Activated B cell treated with CpG ODN at 0.5 μM for 24 hours (primary cell): ENCODE measurements at places on chromosomes 2 and 18. TPM values are rescaled to one million over a fixed set of nuclear protein-coding genes. Genes with fewer than 3 reads are reported as not detected.

- no peaks in the 10 kb centered on the region for H3K4me1 ChIP-seq
- no peaks in the 10 kb centered on the region for H3K36me3 ChIP-seq
- H3K27ac ChIP-seq: no peak overlapping the region
- no peaks in the 10 kb centered on the region for H3K27me3 ChIP-seq
Measured at GRCh38 chr18:68221111-68221724, 493.7 kb downstream of the TMX3 start.

- H3K27ac ChIP-seq: no peak overlapping the region
- H3K4me1 ChIP-seq: no peaks in the 10 kb centered on the region
- peaks cover 18% of the 10 kb centered on the region for H3K27me3 ChIP-seq
- no peak overlapping the region for H3K4me3 ChIP-seq
- DNase-seq: no peak
Measured at GRCh38 chr2:133264989-133265401, 303.3 kb downstream of the NCKAP5 start.

DNA sequence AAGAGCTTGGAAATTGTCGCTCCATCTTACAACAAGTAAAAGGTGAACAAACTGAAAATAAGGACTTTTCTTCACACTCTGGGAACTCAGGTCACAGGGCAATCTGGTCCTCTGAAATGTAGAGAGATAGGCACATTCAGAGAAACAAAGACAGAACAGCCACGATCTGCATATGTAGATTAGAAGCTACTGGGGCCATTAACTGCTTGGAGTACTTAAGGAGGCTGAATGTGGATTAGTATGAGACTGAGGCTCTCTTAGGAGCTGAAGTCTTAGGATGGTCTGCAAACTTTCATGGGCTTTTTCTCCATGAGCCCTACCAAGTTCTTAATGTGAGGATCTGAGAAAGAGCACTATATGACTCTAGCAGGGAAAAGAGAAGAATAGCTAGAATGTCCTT is 265.3 kb upstream of the NXPH2 start:
- DNase-seq: no peak
- H3K4me1 ChIP-seq: no peaks in the 10 kb centered on the region
- H3K4me3 ChIP-seq: no peak overlapping the region
- no peak overlapping the region for H3K27ac ChIP-seq
- no peaks in the 10 kb centered on the region for H3K36me3 ChIP-seq
- no peaks in the 10 kb centered on the region for H3K27me3 ChIP-seq

GRCh38 chr2:190837952-190838361 is 42.7 kb upstream of the GLS start:
- no peaks in the 10 kb centered on the region for H3K27me3 ChIP-seq
- H3K4me1 ChIP-seq: no peaks in the 10 kb centered on the region
- no peak for DNase-seq
- H3K27ac ChIP-seq: no peak overlapping the region
- H3K4me3 ChIP-seq: no peak overlapping the region

DNA sequence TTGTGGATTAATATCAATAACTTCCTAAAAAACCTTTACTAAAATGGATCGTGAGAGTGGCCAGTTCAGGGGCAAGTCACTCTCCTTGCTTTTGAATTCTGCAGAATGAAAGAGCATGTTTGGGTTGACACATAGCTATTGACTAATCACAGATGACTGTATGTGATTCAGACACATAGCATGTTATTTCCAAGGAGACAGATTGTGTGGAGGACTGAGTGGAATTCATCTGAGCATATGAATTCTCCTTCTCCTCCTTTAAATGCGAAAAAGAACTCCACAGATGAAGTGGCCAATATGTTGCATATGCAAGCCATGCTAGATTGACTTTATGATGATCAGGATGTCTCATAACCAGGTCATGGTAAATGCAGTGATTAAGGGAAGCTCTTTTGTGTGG is 249.4 kb upstream of the FAM98A start:
- no peak overlapping the region for H3K27ac ChIP-seq
- no peaks in the 10 kb centered on the region for H3K36me3 ChIP-seq
- DNase-seq: no peak
- H3K4me3 ChIP-seq: no peak overlapping the region

DNA sequence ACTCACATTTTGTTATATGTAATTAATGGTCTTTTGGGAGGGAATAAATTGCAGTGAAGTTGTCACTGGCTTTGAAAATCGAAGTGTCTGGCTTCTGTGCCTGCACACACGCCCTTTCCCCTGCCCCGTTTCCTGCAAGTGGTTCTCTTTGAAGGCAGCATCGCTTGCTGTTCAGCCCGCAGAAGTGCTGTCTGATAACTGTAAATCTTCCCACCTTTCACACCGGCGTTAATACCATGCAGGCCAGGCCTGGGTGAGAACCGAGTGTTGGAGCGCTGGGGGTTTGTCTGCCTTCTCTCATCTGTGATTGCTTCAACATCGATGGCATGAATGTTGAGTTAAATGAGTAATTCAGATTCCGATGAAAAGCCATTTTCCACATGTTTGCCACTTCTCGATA is 37.9 kb upstream of the RPL31 start:
- no peaks in the 10 kb centered on the region for H3K4me1 ChIP-seq
- H3K36me3 ChIP-seq: no peaks in the 10 kb centered on the region
- no peak for DNase-seq
- peaks cover 4% of the 10 kb centered on the region for H3K27me3 ChIP-seq
- no peak overlapping the region for H3K27ac ChIP-seq

GRCh38 chr18:76432970-76433767 is 61.9 kb downstream of the ZNF516 start:
- peaks cover 26% of the 10 kb centered on the region for H3K36me3 ChIP-seq
- peaks cover 1% of the 10 kb centered on the region for H3K4me1 ChIP-seq
- no peaks in the 10 kb centered on the region for H3K27me3 ChIP-seq
- no peak overlapping the region for H3K4me3 ChIP-seq
- no peak for DNase-seq

- no peak for DNase-seq
- no peaks in the 10 kb centered on the region for H3K36me3 ChIP-seq
- no peak overlapping the region for H3K27ac ChIP-seq
- H3K4me3 ChIP-seq: no peak overlapping the region
- no peaks in the 10 kb centered on the region for H3K4me1 ChIP-seq
Measured at GRCh38 chr2:44700824-44701223, 240.7 kb upstream of the SIX3 start.

DNA sequence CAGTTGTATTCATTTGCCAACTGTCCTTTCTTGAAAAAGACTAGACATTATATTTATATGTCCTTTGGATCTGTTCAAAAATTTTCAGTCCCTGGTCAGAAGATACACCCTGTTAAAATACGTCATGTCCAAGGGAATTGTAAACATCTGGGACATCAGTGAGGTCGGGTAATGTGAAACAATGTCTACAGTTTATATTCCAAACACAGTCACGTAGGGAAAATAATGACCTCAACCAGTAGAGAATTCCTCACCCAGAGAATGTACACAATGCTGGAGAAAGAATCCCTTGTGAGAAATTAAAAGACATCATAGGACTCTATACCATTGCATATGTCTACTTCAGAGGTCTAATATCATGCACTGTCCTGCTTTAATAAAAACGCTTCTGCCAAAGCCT is 888.0 kb upstream of the CHAC2 start:
- no peak overlapping the region for H3K27ac ChIP-seq
- DNase-seq: no peak
- H3K4me3 ChIP-seq: no peak overlapping the region
- no peaks in the 10 kb centered on the region for H3K4me1 ChIP-seq
- H3K36me3 ChIP-seq: no peaks in the 10 kb centered on the region

- no peak overlapping the region for H3K4me3 ChIP-seq
- H3K27ac ChIP-seq: no peak overlapping the region
- DNase-seq: no peak
- H3K27me3 ChIP-seq: peaks cover 13% of the 10 kb centered on the region
Measured at GRCh38 chr2:8159966-8160603, 521.8 kb upstream of the ID2 start.

- no peak for DNase-seq
- peaks cover 25% of the 10 kb centered on the region for H3K27me3 ChIP-seq
- no peaks in the 10 kb centered on the region for H3K4me1 ChIP-seq
- no peak overlapping the region for H3K27ac ChIP-seq
Measured at GRCh38 chr2:17593445-17593840, 52.9 kb downstream of the VSNL1 start.

DNA sequence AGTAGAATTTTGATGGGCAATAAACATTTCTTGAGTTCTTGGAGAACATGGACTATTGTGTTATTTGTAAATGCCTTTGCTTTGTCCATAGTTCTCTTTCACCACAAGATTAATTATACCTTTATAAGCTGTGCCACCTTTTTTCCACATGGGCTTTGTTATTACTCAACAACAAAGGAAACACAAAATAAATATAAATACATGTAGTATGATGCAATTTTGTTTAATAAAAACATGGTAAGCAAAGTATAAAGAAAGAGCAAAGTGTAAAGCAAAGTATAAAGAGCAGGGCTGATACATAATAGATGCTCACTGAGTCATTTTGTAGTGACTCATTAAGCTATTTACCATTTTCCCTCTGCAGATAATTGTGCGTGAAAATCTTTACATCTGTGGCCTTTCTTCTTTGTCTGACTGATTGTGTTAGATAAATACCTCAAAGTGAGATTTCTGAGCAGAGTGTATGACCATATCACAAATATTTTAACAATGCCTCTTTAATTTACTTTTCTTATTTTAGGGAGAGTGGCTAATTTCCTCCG is 80.9 kb downstream of the CERS6 start:
- H3K4me1 ChIP-seq: peaks cover 32% of the 10 kb centered on the region
- DNase-seq: no peak
- no peak overlapping the region for H3K4me3 ChIP-seq
- H3K27me3 ChIP-seq: no peaks in the 10 kb centered on the region
- H3K36me3 ChIP-seq: peaks cover 20% of the 10 kb centered on the region

- no peaks in the 10 kb centered on the region for H3K27me3 ChIP-seq
- DNase-seq: no peak
- H3K36me3 ChIP-seq: peaks cover 43% of the 10 kb centered on the region
- peaks cover 54% of the 10 kb centered on the region for H3K4me1 ChIP-seq
- peak overlapping the region; percentile 74 for H3K27ac ChIP-seq
Measured at GRCh38 chr2:17749753-17750438, 3.7 kb downstream of the SMC6 start.

DNA sequence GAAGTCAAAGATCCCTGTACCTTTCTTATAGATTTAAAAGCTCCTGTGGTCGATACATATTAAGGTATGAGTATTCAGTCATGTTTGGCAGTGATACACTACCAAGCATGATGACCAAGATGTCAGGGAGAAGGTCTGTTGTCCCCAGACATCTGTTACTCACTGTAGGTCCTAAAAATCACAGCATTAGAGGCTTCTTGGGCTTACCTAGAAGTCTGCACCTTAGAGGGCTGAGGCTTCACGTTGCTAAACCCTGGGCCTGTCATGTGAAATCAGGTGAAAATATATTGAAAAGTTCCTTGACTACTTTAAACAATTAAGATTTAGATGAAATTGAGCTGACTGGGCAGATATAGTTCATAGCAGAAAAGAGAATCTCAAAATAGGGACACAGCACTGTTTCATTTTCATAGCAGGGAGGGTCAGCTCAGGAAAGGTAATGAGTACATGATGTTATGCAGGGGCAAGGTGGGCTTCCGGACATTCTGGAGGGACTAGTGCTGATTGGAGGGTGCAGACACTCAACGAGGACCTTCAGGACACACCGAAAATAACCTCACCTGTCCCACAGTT is 78.7 kb downstream of the SPATS2L start:
- no peak overlapping the region for H3K27ac ChIP-seq
- no peaks in the 10 kb centered on the region for H3K36me3 ChIP-seq
- H3K4me3 ChIP-seq: no peak overlapping the region
- DNase-seq: no peak
- H3K27me3 ChIP-seq: peaks cover under 1% of the 10 kb centered on the region

GRCh38 chr2:184215745-184216144 is 382.6 kb upstream of the ZNF804A start:
- H3K36me3 ChIP-seq: no peaks in the 10 kb centered on the region
- H3K4me3 ChIP-seq: no peak overlapping the region
- no peak overlapping the region for H3K27ac ChIP-seq

GRCh38 chr2:217798743-217799562 is 203.8 kb downstream of the TNS1 start:
- H3K27ac ChIP-seq: peak overlapping the region; percentile 61
- H3K4me3 ChIP-seq: no peak overlapping the region
- H3K27me3 ChIP-seq: no peaks in the 10 kb centered on the region
- H3K36me3 ChIP-seq: no peaks in the 10 kb centered on the region
- DNase-seq: no peak
- peaks cover 17% of the 10 kb centered on the region for H3K4me1 ChIP-seq

DNA sequence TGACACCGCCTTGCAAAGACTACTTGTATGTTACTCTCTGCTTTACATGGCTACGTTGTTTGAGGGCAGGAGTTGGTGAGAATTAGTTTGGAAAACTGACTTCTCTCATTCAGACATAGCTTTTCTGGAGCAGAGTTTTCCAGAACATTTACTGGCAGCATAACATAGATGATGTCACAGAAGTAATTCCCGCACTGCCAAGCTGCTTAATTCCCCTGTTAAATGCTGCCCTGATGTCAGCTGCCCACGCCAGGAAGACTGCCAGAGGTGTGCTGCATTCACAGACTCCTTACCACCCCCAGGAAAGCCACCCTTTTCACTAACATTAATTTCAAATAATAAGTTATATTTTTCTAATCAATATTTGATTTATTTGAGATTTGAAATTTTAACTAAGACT is 24.7 kb upstream of the PTPN2 start:
- no peak for DNase-seq
- H3K4me1 ChIP-seq: peaks cover 4% of the 10 kb centered on the region
- no peaks in the 10 kb centered on the region for H3K36me3 ChIP-seq
- no peak overlapping the region for H3K4me3 ChIP-seq
- H3K27ac ChIP-seq: no peak overlapping the region
- H3K27me3 ChIP-seq: peaks cover 7% of the 10 kb centered on the region

DNA sequence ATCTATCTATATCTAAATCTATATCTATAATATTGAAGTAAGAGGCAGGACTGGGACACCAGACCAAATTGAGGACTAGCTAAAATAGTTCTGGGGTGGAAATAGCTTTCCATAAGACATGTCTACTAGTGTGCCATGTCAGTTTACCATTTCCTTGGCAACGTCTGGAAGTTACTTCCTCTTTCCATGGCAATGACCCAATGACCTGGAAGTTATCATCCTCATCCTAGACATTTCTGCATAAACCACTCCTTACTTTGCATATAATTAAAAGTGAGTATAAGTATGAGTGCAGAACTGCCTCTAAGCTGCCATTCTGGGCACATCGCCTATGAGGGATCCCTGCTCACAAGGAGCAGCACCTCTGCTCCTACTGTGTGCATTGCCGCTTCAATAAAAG is 734.0 kb upstream of the GCFC2 start:
- H3K27ac ChIP-seq: no peak overlapping the region
- H3K36me3 ChIP-seq: no peaks in the 10 kb centered on the region
- H3K4me3 ChIP-seq: no peak overlapping the region
- no peaks in the 10 kb centered on the region for H3K27me3 ChIP-seq
- H3K4me1 ChIP-seq: no peaks in the 10 kb centered on the region

GRCh38 chr2:26884486-26884885 is 36.6 kb downstream of the DPYSL5 start:
- H3K36me3 ChIP-seq: no peaks in the 10 kb centered on the region
- no peak for DNase-seq
- H3K4me3 ChIP-seq: no peak overlapping the region
- H3K27me3 ChIP-seq: peaks cover 19% of the 10 kb centered on the region
- H3K27ac ChIP-seq: no peak overlapping the region
- H3K4me1 ChIP-seq: peaks cover 10% of the 10 kb centered on the region

The C1QL2 gene
- not detected in 2 replicates for total RNA-seq

The TOGARAM2 gene
- total RNA-seq: 0.22 TPM in 1 of 2 replicates, not detected in the other

The TMEFF2 gene
- not detected in 2 replicates for total RNA-seq

The OR6B2 gene
- not detected in 2 replicates for total RNA-seq

The NEURL3 gene
- not detected in 2 replicates for total RNA-seq

The TRABD2A gene
- 3.4 and 4.5 TPM in 2 replicates for total RNA-seq

The CEP192 gene
- 33.6 and 34.2 TPM in 2 replicates for total RNA-seq

The SERPINB7 gene
- not detected in 2 replicates for total RNA-seq

The ZC3H6 gene
- 7.0 and 7.3 TPM in 2 replicates for total RNA-seq

The GRB14 gene
- 0.71 TPM in 1 of 2 replicates, not detected in the other for total RNA-seq

The SCN3A gene
- total RNA-seq: 2.2 and 2.6 TPM in 2 replicates

The RAPGEF4 gene
- total RNA-seq: 0.17 TPM in 1 of 2 replicates, not detected in the other
